ENCODE measurements at places on chromosomes 12 and 14.

DNA sequence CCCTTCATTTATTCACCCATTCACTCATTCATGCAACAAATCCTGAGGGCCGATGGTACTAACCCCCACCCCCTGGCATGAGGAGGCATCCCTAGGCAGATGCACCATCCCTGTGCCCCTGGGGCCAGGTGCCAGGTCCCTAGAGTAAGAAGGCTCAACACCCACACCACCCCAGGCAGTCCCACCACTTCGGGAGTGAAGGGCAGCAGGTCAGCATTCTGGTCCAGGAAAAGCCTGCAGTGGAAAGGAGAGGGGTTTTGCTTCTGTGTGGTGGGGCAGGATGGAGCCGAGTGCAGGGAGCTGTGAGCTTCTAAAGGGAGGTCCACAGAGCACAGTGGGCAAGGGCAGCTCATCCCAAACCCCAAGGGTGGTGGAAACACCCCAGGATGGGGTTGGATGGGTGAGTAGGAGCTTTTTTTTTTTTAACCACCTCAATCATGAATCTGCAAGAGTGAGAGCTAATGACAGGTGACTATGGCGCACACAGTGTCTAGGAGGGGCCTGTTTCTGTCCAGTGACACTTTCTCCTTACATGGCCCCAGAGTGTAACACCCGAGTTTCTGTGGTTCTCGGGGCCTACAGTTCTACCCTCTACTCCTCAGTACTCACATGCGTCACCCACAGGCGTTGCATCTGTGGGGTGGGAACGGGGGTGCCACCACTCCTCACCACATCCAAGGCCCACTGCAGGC lies 414.3 kb downstream of the TMEM121 start:
- DNase-seq = no peak

DNA sequence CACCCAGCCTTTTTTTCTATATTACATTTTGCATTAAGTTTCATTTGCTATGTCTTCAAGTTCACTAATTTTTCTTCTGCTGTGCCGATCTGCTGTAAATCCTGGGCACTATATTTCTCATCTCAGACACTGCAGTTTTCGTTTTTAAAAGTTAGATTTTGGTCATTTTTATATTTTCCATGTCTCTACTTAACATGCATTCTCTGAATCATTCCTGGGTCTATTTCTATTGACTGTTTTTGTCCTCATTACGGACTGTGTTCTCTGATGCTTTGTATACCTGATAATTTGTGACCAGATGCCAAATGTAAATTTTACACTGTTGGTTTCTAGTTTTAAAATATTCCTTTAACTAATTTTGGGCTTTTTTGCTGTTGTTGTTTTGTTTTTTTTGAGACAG lies 64.5 kb downstream of the R3HDM2 start:
- no peak for DNase-seq

DNA sequence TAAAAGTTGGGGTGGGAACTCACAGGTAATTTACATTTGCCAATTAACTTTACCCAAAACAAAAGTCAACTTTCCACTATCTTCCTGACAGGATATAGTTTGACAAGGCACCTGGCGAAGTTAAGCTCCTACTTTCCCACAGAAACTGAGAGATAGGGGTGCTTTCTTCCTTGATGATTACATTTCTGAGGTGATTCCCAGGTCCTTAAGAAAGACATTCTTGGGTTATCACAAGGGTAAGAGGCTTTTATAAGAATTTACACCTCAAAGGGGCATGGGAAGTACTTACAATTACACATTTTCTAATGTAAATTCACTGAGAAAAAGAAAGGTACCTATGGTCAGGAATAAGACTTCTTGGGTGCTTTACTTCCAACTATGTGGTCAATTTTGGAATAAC lies 660.9 kb upstream of the MGAT4C start:
- DNase-seq = no peak

DNA sequence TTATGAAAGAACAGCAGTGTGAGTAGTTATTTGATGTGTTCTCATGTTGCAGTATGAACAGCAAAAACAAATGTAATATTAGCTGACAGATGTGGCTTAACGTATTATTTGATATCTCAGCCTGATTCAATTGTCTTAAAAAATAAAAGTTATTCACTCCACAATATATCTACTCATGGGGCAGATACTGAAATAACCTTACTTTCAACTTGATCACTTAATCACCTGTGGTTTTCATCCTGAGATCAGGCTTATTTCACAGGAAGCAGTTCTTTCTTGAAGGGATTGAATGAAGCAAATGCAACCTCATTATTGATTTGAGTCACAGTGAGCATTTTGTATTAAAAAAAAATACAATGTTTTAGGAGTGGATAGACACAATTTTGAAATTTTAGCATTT lies 90.3 kb downstream of the AKAP6 start:
- no peak for DNase-seq

DNA sequence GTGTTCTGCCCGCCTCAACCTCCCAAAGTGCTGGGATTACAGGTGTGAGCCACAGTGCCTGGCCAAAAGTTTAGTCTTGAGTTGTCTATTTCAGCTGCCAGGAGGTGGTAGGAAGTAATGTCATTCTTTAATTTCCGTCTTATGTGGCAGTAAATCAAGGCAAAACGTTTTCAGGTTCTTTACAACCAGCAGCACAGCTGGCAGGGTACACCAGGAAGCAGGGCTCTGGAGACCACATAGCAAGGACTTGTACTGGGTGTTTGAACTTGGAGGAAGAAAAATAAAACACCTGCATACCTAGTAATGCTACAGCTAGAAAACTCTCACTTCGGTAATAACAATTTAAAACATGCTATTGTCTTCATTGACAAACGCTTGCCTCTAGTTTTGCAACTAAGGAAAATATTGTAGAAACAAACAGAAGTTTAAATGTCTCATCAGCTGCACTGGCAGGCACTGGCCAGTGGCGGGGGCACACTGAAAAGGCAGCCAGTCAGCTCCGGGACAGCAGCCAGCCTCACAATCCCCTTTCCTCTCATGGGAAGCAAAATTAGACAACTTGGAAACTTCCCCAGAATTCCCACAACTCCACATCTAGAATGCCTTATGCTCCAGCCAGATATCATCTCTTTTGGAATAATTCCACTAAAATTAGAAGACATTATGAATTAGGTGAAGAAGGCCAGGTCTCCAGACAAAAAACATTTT lies 72.2 kb downstream of the CLIP1 start:
- DNase-seq = no peak

Measured in T-helper 22 cell (primary cell).